ENCODE measurements at places on chromosomes 2 and 18. TPM values are rescaled to one million over a fixed set of nuclear protein-coding genes. Genes with fewer than 3 reads are reported as not detected.

GRCh38 chr2:233186851-233187250, 64.6 kb upstream of the ATG16L1 start:
- DNase-seq = no peak

- DNase-seq = no peak
Observed at GRCh38 chr2:84327645-84328249, 131.3 kb downstream of the SUCLG1 start.

- peak; percentile 80 for DNase-seq
Observed at GRCh38 chr18:11512096-11513025, 97.0 kb upstream of the SLC35G4 start.

DNA sequence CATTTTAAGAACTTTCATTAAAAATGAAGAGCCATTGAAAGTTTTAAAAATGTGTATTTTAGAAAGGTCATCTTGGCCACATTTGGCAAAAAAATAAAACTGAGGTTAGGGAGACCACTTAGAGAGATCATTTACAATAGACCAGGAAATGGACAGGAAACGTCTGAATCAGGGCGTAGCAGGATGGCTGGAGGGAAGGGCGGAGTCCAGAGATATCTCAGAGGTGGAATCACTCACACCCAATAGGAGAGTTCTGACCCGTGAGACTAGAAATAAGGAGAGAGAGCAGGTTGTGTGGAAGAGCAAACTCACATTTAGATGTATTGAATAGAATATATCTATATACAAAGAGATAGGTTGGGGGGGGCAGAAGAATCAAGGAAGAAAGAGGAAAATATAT, 373.4 kb downstream of the METTL4 start:
- DNase-seq = no peak

GRCh38 chr2:57330447-57330846, 716.2 kb upstream of the VRK2 start:
- peak; percentile 49 for DNase-seq

DNA sequence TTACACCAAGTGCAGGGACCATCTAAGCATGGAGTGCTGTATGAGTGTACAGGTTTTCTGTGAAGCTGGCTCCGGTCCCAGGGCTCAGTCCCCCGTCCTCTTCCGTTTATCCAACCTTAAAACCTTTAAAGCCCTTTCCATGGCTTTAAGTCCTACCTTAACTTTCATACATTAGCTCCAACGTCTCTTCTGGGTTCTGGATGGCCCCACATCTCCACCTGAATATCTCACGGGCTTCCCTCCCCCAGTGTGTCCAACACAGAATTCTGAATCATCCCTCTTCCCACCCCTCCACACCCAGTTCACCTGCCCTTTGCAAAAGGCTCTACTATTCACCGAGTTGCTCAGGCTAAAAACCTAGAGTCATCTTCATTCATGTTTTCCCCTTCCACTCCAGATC, 12.8 kb downstream of the ARHGAP25 start:
- DNase-seq = no peak

DNA sequence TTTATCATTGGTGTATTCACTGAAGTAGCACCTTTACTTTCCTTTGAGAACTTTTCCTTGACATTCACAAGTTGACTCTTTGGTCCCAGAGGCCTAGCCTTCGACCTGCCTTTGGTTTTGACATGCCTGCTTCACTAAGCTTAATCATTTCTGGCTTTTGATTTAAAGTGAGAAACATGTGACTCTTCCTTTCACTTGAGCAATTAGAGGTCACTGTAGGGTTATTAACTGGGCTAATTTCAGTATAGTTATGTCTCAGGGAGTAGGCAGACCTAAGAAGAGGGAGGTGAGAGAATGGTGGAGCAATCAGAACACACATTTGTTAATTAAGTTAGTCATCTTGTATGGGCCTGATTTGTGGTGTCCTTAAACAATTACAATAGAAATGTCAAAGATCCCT, 1040.7 kb upstream of the SLC39A10 start:
- no peak for DNase-seq

GRCh38 chr2:182915369-182916326, 49.2 kb upstream of the FRZB start:
- peak; percentile 89 for DNase-seq

GRCh38 chr2:237915576-237915975, 51.2 kb upstream of the UBE2F start:
- DNase-seq = no peak

DNA sequence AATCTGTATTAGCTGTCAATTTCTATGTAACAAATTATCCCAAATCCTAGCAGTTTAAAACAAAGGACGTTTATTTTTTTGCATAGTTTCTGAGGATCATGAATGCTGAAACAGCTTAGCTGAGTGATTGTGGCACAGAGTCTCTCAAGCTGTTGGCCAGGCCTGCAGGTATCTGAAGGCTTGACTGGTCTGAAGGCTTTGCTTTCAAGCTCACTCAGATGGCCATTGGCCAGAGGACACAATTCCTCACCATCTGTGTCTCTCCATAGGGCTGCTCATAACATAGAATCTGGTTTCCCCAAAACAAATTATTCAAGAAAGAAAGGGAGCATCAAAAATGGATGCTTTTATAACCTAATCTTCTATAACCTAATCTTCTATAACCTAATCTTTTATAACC, 33.7 kb downstream of the UNC80 start:
- DNase-seq = no peak

The B4GALT6 gene
- 3.8 TPM for total RNA-seq

The RALB gene
- 92.1 TPM for total RNA-seq

The AQP12A gene
- total RNA-seq = not detected

The AMER3 gene
- total RNA-seq = not detected

The REG3A gene
- total RNA-seq = not detected

The GKN2 gene
- not detected for total RNA-seq

The MC2R gene
- not detected for total RNA-seq

Data from M059J (cell line).